ENCODE measurements at places on chromosomes 4 and X. TPM values are rescaled to one million over a fixed set of nuclear protein-coding genes. Genes with fewer than 3 reads are reported as not detected.

SNX25 gene
- 16.6 TPM for total RNA-seq

PROM1 gene
- total RNA-seq = not detected

SSX4 gene
- total RNA-seq = not detected

CXCL10 gene
- not detected for total RNA-seq

DRD5 gene
- total RNA-seq = not detected

All from activated CD8-positive, alpha-beta T cell treated with anti-CD3 and anti-CD28 coated beads, Interleukin-2, amount 10 ng/mL, durations not matched to agents 7 days and 5 days (primary cell).